GM23248 (cell line): ENCODE measurements at places on chromosomes 4 and X. TPM values are rescaled to one million over a fixed set of nuclear protein-coding genes. Genes with fewer than 3 reads are reported as not detected.

DNA sequence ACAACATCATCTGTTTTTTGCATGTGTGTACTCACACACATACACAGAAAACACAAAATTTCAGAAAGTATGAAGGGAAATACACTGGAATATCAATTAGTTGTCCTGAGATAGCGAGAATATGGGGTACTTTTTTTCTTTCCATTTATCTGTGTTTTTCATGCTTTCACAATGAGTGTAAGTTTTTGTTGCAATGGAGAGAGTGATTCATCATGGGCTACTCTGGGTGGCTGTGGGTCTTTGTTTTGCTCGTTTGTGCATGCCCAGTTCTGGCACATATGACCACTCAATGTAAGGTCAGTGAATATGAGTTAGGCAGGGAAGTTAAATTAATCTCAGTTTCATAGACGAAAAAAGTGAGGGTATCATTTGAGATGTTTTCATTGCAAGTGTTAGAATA is 26.9 kb downstream of the XK start:
- peak; percentile 3 for DNase-seq

GRCh38 chrX:120315776-120316175 is 4.5 kb upstream of the TMEM255A start:
- DNase-seq: no peak

- DNase-seq: peak; percentile 45
These were observed 27.4 kb downstream of the HMGN5 start for GRCh38 chrX:81174286-81174685.

The TGIF2LX gene
- polyA plus RNA-seq: not detected in 2 replicates

DNA sequence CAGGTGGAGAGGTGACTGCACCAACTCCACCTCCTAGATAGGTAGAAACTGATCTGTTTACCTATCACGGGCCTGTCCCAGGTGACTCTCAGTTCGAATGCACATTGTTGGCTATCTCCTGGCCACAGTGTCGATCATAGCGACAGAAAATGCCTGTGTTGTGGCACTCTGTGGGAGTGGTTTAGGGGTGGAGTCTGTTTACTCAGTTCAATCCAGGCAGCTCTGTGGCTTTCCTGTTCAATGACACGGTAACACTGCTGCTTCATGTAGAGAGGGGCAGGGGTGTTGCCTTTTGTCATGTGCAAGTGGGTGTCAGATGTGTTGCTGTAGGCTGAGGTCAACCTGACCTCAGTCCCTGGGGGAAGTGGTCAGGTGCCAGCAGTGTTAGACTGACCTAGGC is 1602.4 kb downstream of the TECRL start:
- no peak for DNase-seq

GRCh38 chrX:27815209-27815608 is 7.4 kb downstream of the MAGEB10 start:
- DNase-seq: no peak

DNA sequence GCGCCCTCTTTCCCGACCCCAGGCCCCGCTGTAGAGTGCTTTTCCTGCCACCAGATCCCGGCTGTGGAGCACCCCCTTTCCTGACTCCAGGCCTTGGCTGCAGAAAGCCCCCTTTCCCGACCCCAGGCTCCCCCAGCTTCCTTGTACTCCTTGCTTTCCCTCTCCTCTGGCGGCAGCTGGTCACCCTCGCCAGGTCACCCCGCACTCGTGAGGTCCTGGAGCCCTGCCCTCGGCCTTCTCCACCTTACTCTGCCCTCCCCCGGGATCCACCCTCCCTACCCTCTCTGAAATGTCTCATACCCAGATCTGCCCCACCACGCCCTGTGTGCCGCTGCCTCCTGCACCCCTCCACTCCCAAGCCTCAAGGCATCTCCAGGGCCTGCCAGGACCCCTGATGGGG is 25.0 kb upstream of the C4orf50 start:
- DNase-seq: no peak

The TCEAL6 gene
- not detected in 2 replicates for polyA plus RNA-seq

GRCh38 chrX:107551546-107551945 is 76.8 kb upstream of the PRPS1 start:
- DNase-seq: no peak

- DNase-seq: peak; percentile 83
These were observed at the start of gene RTL3 for GRCh38 chrX:78658845-78659744. TSS of gene RTL3 (minus strand) at chrX:78659328. CDS start at chrX:78658420, 908 bp downstream.

DNA sequence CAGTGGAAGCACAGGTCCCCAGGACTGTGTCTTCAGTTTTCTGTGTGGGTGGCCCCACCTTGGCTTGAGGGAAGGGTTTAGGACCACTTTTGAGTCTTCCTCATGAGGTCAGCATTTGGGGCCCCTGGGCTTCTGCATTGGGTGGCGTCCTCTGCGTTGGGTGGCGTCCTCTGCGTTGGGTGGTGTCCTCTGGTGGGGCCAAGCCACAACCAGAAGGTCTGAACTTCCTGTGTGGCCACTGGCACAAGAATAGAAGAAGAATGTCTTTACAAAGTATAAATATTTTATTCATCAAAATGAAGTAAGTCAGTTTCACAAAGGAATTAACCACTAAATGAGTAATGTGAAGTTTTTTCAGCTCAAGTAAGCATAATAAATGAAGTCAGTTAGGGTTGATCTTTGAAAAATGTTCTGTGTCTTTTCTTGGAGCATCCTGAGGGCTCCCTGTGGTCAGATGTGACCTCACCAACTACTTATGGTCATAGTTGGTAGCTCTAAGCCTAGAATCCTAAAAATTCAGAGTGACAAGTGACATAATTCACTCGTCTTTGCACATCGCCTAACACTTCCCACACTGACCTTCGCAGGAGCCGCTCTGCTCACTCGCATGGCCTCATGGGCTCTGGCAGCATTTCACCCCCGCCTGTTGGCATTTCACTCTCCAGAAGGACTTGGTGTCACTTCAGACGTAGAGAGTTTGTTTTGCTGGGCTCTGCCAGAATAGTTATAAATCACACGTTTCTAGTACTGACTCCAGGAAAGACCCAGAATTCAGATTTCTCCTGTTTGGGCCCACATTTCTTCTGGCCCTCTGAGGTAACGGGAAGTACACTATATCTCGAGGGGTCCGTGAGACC is 39.0 kb upstream of the HGFAC start:
- peak; percentile 88 for DNase-seq
